Kidney tubule cell (primary cell): ENCODE measurements at places on chromosomes 4 and X.

DNA sequence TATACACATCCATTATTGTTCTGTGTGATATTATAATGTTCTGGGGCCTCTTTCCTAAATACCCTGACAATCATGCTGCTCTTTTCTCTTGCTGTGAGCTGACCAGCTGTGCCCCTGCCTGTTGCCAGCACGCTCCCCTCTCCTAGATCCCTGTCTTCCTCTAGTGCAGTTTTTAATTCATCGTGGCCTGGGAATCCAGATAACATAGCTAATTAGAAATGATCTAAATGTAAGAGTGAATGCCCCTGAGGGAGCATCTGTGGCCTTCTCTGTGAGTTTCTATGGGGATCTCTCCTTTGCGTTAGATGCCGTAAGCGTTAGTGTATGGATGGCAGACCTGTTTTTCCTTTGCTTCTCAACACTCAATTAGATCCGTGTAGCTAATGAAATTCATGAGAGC lies 434.3 kb downstream of the SPRY1 start:
- no peak for DNase-seq

DNA sequence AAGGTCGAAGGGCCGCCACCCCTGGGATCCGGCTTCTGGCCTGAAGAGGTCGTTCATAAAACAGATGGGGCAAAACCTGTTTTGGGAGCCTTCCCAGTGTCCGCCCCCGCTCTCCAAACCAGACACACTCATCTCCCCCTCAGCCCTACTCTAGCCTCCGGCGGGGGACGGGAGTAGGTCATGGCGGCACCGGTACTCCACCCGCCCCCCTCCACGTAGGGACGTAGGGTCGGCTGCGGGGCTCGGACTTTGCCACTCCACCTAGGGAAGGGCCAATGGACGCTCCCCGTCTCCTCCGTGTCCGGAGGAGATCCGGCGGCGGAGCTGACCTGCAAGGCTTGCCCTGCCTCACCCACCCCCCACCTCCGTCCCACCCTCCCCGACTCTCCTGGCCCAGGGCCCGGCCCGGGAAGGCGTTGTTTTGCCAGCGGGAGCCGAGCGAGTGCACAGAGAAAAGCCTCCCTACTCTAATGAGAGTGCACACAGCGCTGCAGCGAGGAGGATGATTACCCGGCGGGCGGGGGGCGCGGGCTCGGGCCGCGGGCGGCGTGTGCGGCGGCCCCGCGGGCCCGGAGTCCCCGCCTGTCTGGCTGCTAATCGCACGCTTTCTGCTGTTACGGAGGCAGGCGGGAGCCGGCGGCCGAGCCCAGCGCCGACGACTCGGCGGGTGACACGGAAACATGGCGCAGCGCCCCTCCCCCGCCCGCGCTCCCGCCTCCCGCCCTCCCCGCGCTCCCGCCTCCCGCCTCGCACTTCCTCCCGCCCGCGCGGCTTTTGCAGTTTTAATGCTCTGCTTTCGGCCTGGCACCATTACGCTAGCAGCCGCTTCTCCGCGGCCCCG lies 8.3 kb upstream of the BCOR start:
- peak; percentile 51 for DNase-seq

GRCh38 chr4:81120055-81120454 lies 89.5 kb downstream of the BMP3 start:
- DNase-seq = no peak

DNA sequence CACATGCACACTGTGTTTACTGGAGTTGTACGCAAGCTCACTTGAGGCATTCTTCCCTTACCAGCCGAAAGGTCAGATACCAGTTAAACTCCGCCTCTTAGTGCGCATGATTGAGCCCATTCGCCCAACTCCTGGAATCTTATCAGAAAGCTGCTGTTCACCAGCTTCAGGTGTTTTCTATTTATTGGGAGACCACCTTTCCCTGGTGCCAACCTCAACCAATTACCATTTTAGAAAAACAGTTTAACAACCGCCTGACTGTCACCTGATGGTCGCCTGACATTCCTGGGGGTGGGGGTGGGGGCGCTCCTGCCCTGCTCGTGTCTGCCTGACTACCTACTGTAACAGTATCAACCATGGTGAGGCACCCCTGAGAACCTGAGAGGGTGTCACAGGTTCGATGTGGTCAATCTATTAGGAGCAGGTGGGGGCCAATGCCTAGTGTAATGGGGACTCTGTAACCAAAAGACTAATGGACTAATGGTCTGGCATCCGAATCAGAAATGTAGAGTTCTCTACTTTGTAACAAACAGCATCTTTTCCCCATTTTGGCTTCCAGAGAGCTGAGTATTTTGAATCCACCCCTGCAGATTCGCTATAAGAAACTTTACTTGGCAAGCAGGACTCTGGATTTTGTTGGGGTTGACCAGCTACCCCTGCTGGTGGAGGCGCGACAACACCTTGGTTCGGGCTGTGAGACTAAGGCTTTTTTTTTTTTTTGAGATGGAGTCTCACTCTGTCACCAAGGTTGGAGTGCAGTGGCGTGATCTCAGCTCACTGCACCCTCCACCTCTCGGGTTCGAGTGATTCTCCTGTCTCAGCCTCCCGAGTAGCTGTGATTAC lies 58.2 kb upstream of the ZNF157 start:
- peak; percentile 73 for DNase-seq

GRCh38 chr4:13988353-13989305 lies 361.1 kb upstream of the BOD1L1 start:
- DNase-seq = peak; percentile 73

GRCh38 chr4:7530082-7530481 lies 95.4 kb upstream of the PSAPL1 start:
- no peak for DNase-seq

DNA sequence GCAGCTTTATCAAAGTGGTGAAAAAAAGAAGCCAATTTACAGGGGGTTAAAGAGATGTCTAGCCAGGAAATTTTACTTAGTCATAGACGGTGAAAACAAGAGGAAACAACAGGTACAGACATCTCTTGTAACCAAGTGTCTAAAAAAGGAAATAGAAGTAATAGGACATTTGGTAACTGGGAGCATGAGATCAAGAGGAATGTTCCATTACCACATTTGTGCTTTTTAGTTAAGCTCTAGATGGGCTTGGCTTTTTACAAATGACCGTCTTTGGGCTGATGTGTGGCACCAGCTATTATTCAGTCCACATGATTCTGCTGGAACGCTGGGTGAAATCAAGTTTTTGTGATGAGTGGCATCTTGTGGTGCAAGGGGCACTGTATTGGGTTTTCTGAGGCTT lies 179.5 kb downstream of the SMIM20 start:
- no peak for DNase-seq

- DNase-seq = no peak
These were observed 4.1 kb downstream of the ZNF827 start for GRCh38 chr4:145934434-145935047.

GRCh38 chr4:37885496-37885895 lies 5.4 kb upstream of the TBC1D1 start:
- DNase-seq = no peak

GRCh38 chrX:66410806-66411205 lies 228.1 kb downstream of the EDA2R start:
- DNase-seq = peak; percentile 10

GRCh38 chrX:133746593-133746992 lies 238.8 kb downstream of the GPC3 start:
- DNase-seq = peak; percentile 29
